ENCODE measurements at places on chromosomes 3 and 15.

DNA sequence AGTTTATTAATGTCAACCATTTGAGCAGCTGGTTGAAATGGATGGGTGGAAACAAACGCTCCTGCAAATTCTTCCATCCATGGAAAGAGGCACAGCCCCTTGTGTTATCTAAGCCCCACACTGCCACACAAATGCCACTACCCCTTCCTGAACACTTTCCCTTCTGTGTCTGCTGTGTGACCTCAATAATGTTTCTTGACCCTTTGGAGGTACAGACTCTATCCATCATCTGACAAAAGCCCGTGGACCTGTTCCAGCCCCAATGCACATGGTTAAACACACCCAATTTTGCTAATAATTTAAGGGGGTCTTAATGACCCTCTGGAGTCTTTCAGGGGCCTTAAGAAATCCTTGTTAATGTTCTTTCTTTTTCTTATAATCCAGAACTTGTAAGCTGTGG lies 482.2 kb upstream of the CFAP20DC start:
- H3K4me1 ChIP-seq: no peaks in the 10 kb centered on the region
- no peaks in the 10 kb centered on the region for H3K36me3 ChIP-seq
- no peaks in the 10 kb centered on the region for H3K27me3 ChIP-seq
- H3K4me3 ChIP-seq: no peak overlapping the region
- DNase-seq: no peak

DNA sequence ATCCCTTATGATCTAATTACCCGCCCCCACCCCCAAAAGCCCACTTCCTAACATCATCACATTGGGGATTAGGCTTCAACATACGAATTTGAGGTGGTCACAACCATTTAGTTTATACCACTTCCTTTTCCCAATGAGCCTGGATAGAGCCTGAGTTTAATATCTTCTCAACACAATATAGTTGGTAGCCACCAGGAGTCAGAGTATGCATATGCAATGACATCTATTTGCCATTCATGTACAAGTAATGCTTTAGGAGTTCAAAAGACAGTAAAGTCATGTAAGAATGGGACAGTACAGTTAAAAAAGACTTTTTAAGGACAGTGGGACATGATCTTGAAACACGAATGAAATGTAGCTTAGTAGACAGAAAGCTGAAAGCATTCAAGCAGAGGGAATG lies 172.4 kb downstream of the DCLK3 start:
- H3K27ac ChIP-seq: no peak overlapping the region
- no peaks in the 10 kb centered on the region for H3K4me1 ChIP-seq
- H3K4me3 ChIP-seq: no peak overlapping the region

DNA sequence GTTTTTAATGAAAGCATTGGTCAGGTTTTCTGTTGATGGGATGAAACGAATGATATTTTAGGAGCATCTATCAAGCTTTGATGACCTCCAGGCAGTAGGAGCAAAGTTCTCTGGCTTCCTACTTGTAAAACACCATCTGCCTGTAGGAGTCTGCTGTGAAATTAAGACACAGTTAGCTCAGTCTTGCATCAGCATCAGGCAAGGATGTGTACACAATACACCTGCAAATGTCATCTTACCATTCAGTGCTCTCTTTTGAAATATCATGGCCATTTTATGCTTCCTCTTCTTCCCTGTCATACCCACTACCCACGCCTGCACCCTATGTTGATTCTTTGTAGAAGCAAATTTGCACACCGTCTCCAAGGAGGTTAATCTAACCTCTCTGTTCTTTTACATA lies 38.2 kb downstream of the B3GALNT1 start:
- DNase-seq: no peak
- H3K36me3 ChIP-seq: no peaks in the 10 kb centered on the region
- peaks cover 4% of the 10 kb centered on the region for H3K4me1 ChIP-seq

DNA sequence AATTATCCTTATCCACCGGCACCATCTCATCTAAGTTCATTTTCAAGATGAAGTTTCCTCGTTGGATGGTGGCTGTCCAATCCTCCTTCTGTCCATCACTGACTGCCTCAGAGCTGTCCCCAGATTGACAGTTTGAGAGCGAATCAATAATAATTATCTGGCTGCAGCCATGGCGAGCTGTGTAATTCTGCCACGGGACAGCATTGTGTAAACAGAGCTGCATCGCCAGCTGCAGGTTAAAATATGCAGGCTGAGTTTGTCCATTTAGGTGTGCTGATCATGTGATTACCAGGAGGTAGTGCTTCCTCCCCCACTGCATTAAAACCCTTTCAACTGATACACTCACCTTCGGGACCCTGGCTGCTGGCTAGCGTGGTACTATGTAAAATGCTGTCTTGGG lies 461.9 kb upstream of the ONECUT1 start:
- no peak overlapping the region for H3K4me3 ChIP-seq
- no peaks in the 10 kb centered on the region for H3K27me3 ChIP-seq
- no peaks in the 10 kb centered on the region for H3K36me3 ChIP-seq
- no peaks in the 10 kb centered on the region for H3K4me1 ChIP-seq
- DNase-seq: no peak

DNA sequence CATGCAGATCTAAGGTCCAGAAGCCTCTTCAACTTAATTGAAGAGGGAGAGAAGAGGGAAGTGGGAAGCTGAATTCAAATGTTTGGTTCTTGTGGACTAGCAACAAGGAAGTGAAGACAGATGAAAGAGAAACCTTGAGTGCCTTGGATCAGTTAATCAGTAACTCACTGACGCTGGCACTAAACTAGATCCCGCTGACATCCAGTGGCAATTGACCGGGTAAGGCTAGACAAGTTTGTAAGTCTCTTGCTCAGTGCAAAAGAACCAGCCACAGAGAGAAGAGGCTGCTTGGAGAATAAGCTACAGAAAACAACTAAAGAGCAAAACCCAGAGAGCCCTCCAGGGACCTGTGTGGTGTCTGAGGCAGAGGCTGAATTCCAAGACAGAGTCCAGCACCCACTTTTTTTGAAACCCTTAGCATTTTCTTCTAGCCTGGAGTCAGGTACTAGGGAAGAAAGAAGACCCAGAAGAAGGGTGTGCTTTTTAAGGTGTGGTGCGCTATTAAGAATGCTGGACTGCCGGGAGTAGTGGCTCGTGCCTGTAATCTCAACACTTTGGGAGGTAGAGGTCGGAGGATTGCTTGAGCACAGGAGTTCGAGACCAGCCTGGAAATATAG lies 6.9 kb downstream of the PLCH1 start:
- H3K27ac ChIP-seq: no peak overlapping the region
- H3K36me3 ChIP-seq: no peaks in the 10 kb centered on the region
- no peak for DNase-seq

DNA sequence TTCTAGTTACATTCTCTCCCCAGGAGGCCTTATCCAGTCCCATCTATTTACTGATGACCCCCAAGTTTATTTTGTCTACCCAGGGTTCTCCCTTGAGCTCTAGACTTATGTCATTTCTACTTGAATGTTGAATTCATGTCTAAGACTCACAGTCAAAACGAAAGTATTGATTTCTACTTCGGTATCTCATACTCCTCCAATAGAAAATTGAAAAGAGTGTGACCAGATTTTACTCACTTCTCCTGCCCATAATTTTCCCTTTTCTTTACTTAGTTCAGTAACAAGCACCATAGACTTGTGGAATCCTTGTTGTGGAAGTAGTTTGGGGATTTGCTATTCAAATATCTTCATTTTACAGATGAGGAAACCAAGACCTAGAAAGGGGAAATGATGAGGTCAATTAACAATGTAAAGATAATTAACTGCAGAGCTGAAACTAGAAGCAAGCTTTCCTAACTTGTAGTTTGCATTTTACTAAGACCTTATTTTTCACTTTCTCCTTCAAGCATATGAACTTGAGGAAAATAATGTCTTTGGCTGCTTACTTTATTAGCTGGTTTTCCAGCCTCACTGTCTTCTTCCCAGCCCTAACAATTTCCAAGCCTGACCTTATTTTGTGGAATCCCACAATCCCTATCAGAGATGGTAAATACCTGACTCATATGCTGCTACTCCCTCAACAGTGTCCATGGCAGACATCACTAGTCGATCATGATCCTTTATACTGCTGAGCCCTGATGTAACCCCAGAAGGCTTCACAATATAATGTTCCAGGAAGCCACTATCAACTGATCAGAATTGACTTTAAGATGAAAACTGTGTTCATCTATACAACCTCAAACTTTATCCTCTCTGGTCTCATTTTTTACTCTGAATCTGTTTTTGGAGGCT lies 123.9 kb upstream of the AGBL1 start:
- H3K36me3 ChIP-seq: no peaks in the 10 kb centered on the region
- no peaks in the 10 kb centered on the region for H3K27me3 ChIP-seq
- no peak overlapping the region for H3K27ac ChIP-seq
- H3K4me1 ChIP-seq: no peaks in the 10 kb centered on the region

DNA sequence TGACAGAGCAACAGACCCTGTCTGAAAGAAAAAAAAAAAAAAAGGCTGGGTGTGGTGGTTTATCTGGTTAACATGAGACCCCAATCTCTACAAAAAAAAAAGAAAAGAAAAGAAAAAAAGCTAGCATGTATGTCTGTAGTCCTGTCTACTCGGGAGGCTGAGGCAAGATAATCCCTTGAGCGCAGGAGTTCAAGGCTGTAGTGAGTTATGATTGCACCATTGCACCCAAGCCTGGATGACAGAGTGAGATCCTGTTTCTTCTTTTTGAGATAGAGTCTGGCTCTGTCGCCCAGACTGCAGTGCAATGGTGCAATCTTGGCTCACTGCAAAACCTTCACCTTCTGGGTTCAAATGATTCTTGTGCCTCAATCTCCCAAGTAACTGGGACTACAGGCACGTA lies 8.4 kb upstream of the DHX30 start:
- H3K27me3 ChIP-seq: no peaks in the 10 kb centered on the region
- DNase-seq: no peak
- no peak overlapping the region for H3K4me3 ChIP-seq
- H3K36me3 ChIP-seq: no peaks in the 10 kb centered on the region

DNA sequence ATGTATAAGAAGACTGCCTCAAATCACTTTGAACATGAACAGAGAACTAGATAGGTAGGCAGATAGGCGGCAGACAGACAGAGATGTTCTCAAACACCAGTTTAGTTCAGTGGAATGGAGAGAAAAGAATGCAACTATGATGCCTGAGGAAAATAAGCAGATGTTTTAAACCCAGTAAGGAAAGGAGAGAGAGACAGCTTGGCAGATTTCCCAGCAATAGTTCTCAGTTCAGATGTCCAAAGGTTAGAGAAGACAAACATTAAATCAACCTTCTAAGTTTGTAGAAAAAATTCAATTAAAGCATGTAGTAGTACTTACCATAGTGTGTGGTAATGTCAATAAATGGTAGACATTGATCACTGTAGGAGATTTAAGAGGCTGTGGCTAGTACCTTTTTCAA lies 209.6 kb upstream of the PFN2 start:
- no peaks in the 10 kb centered on the region for H3K27me3 ChIP-seq
- no peaks in the 10 kb centered on the region for H3K4me1 ChIP-seq
- H3K27ac ChIP-seq: no peak overlapping the region
- no peaks in the 10 kb centered on the region for H3K36me3 ChIP-seq

DNA sequence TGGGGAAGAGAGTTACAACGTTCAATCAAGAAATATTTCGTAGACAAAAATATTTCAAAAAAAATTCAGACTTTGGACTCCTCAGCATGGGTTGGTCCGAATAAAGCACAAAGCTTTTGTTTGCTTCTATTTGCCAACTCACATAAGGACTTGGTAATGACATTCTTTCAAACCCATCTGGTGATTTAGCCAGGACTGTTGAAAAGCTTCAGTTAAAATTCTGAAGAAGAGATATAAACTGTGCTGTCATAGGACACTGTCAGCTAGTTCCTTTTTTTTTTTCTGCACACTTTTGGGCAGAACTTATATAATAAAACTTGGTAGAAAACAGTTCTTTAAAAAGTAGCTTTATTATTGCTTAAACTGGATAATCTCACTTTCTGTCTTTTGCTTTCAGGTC lies 660.8 kb upstream of the SGO1 start:
- H3K27ac ChIP-seq: no peak overlapping the region
- H3K4me1 ChIP-seq: no peaks in the 10 kb centered on the region
- H3K4me3 ChIP-seq: no peak overlapping the region
- no peaks in the 10 kb centered on the region for H3K27me3 ChIP-seq

GRCh38 chr3:152047465-152047864 lies 174.0 kb downstream of the SUCNR1 start:
- H3K27me3 ChIP-seq: no peaks in the 10 kb centered on the region
- peaks cover 2% of the 10 kb centered on the region for H3K4me1 ChIP-seq

- no peak for DNase-seq
- no peak overlapping the region for H3K4me3 ChIP-seq
- H3K27me3 ChIP-seq: no peaks in the 10 kb centered on the region
These were observed 1.4 kb upstream of the MUC13 start for GRCh38 chr3:124935794-124936542.

DNA sequence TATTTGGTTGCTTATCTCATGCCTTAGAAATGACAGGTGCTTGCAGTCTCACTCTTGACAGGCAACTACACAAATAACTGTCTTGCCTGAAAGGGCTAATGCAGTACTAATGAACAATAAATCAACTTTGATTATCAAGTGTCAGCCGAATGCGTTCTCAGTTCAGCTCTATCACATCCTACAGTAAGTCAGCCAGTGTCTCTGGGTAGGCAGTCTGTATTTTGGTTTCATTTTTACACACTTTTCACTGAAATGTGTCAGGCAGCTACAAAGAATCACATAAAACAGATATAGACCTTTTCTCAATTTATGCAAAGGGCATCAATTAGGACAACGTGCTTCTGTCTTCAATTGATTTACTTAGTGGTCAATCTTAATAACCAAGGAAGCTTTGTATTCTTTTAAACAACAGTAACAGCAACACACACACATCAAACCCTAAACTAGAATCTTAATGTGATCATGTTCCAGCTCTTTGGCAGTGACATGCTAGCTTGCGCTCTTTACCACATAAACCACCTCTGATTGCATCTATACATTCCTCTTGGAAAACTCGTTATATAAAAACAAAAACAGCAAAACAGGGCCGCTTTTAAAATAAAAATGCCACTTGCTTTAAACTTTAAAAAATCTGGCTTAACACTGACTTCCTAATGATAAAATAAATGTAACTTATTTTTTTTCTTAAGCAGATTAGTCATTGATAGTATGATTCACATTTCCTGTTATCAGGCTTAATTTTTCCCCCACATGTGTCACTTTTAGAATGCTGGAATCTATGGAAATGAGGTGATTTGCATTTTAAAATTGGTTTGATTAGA lies 520.4 kb downstream of the FOXP1 start:
- H3K4me3 ChIP-seq: no peak overlapping the region
- no peaks in the 10 kb centered on the region for H3K27me3 ChIP-seq
- H3K27ac ChIP-seq: no peak overlapping the region
- no peaks in the 10 kb centered on the region for H3K36me3 ChIP-seq

- H3K27me3 ChIP-seq: no peaks in the 10 kb centered on the region
- no peaks in the 10 kb centered on the region for H3K36me3 ChIP-seq
- DNase-seq: no peak
These were observed 366.0 kb downstream of the AGBL1 start for GRCh38 chr15:86445579-86446252.

Measured in trophoblast cell (in vitro differentiated cells and primary cell).